ENCODE measurements at places on chromosomes 1 and 21.

GRCh38 chr1:9356829-9357466, 64.3 kb downstream of the SPSB1 start:
- no peak overlapping the region for H3K4me3 ChIP-seq
- H3K4me1 ChIP-seq, result no peaks in the 10 kb centered on the region
- DNase-seq, result no peak

GRCh38 chr1:88961647-88962275, 30.7 kb downstream of the KYAT3 start:
- peaks cover 39% of the 10 kb centered on the region for H3K36me3 ChIP-seq
- H3K27me3 ChIP-seq, result no peaks in the 10 kb centered on the region
- DNase-seq, result no peak
- no peak overlapping the region for H3K4me3 ChIP-seq
- H3K27ac ChIP-seq, result no peak overlapping the region

GRCh38 chr1:235019471-235019870, 109.2 kb downstream of the TOMM20 start:
- H3K4me1 ChIP-seq, result peaks cover 12% of the 10 kb centered on the region
- DNase-seq, result no peak
- H3K36me3 ChIP-seq, result no peaks in the 10 kb centered on the region
- no peak overlapping the region for H3K27ac ChIP-seq
- H3K27me3 ChIP-seq, result no peaks in the 10 kb centered on the region

DNA sequence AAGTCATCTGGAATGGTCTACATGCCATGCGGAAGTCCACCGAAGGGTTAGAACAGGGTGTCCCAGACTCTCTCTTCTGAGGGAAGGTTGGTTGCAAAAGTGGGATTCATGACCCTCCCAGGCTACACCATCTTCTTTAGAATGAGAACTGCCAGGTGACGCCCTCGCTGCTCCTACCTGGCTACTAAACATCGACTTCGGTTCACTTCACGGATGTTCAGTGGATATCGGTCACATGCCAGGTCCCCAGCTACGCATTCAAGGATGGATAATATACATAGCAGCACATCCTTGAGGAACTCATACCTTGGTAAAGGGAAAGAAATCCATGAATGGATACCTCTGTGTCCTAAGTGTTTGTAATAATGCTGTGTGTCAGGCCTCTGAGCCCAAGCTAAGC, 3.3 kb upstream of the OPTC start:
- no peaks in the 10 kb centered on the region for H3K4me1 ChIP-seq
- H3K4me3 ChIP-seq, result no peak overlapping the region
- peaks cover 3% of the 10 kb centered on the region for H3K36me3 ChIP-seq
- H3K27ac ChIP-seq, result no peak overlapping the region
- DNase-seq, result no peak

DNA sequence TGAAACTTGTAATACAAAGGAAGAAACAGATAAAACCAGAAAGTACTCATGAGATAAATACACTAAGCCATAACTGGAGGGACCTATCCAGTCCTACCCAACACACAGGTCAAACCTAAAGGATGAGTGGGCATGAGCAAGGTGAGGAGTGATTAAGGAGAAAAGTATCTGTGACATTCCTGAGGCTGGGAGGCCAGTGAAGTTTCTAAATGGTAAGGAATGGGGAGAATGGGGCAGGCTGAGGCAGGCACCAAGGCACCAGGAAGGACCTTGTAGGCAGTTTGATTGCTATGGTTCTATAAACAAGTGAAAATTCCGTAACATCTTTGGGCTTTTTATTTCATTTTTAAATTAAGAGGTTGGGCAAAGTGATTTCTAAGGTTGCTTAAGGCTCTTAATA, 10.4 kb downstream of the DDX59 start:
- H3K4me1 ChIP-seq, result peaks cover 40% of the 10 kb centered on the region
- H3K4me3 ChIP-seq, result no peak overlapping the region
- peaks cover 70% of the 10 kb centered on the region for H3K36me3 ChIP-seq
- no peaks in the 10 kb centered on the region for H3K27me3 ChIP-seq
- DNase-seq, result no peak

- H3K36me3 ChIP-seq, result peaks cover 2% of the 10 kb centered on the region
- no peaks in the 10 kb centered on the region for H3K27me3 ChIP-seq
- no peak overlapping the region for H3K4me3 ChIP-seq
Measured at GRCh38 chr1:27563341-27563590, 40.7 kb downstream of the AHDC1 start.

- H3K36me3 ChIP-seq, result peaks cover 39% of the 10 kb centered on the region
- peaks cover 94% of the 10 kb centered on the region for H3K4me1 ChIP-seq
- no peaks in the 10 kb centered on the region for H3K27me3 ChIP-seq
- H3K27ac ChIP-seq, result peak overlapping the region; percentile 97
- H3K4me3 ChIP-seq, result peak overlapping the region; percentile 77
- DNase-seq, result no peak
Measured at GRCh38 chr1:226677027-226678020, 61.8 kb downstream of the ITPKB start.

DNA sequence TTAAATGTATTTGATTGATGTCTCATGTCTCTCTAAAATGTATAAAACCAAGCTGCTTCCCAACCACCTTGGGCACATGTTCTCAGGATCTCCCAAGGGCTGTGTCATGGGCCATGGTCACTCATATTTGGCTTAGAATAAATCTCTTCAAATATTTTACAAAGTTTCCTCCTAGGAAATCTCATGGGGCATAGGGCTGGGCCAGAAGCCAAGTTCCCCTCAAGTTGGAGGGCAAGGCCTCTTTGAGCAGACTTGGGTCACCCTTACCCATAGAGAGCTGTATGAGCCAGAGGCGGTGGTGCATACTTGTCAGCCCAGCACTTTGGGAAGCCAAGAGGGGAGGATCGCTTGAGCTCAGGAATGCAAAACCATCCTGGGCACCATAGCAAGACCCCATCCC, 2.3 kb upstream of the FBXO42 start:
- H3K36me3 ChIP-seq, result peaks cover 10% of the 10 kb centered on the region
- DNase-seq, result no peak
- H3K4me3 ChIP-seq, result no peak overlapping the region
- H3K27me3 ChIP-seq, result no peaks in the 10 kb centered on the region

DNA sequence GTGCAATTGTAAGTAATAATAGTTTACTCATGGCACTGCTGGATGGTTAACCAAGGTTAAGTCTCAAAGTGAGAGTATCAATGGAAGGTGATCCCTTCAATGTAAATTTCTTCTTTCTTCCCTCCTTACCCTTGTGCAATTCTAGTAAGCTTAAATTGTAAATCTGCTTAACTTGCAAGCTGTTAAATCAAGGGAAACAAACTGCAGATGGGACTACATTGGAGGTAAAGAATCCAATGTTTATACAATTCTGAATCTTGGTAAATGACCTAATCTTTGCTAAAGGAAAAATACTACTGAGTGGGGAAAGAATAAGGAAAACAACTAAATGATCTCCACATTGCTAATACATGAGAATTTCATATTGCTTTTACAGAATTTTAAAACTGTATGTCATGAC, 6.7 kb upstream of the CD55 start:
- H3K27me3 ChIP-seq, result no peaks in the 10 kb centered on the region
- no peak overlapping the region for H3K4me3 ChIP-seq
- H3K27ac ChIP-seq, result no peak overlapping the region
- H3K4me1 ChIP-seq, result no peaks in the 10 kb centered on the region
- no peaks in the 10 kb centered on the region for H3K36me3 ChIP-seq
- no peak for DNase-seq

DNA sequence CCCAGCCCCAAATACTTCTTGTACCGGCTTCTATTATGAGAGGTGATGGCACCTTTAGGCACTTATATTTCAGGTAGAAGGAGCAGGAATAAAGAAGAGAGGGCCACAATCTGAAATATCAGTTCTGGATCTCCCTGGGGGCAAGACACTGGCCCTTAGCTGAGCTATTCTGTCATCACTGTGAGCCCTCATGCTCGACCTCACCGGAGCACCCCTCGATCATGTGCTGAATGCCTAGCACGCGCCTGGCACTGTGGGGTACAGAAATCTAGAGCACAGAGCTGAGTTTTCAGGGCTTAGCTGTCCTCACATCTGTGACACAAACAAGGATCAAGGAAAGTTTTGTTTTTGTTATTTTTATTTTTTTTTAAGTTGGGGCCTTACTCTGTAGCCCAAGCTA, 7.6 kb upstream of the MX1 start:
- no peak overlapping the region for H3K4me3 ChIP-seq
- H3K27ac ChIP-seq, result peak overlapping the region; percentile 83
- H3K27me3 ChIP-seq, result no peaks in the 10 kb centered on the region
- no peaks in the 10 kb centered on the region for H3K36me3 ChIP-seq
- no peak for DNase-seq

GRCh38 chr1:29162025-29162424, 19.7 kb downstream of the SRSF4 start:
- H3K4me3 ChIP-seq, result no peak overlapping the region
- peaks cover 51% of the 10 kb centered on the region for H3K36me3 ChIP-seq
- peaks cover 33% of the 10 kb centered on the region for H3K4me1 ChIP-seq
- H3K27me3 ChIP-seq, result no peaks in the 10 kb centered on the region
- H3K27ac ChIP-seq, result peak overlapping the region; percentile 38

DNA sequence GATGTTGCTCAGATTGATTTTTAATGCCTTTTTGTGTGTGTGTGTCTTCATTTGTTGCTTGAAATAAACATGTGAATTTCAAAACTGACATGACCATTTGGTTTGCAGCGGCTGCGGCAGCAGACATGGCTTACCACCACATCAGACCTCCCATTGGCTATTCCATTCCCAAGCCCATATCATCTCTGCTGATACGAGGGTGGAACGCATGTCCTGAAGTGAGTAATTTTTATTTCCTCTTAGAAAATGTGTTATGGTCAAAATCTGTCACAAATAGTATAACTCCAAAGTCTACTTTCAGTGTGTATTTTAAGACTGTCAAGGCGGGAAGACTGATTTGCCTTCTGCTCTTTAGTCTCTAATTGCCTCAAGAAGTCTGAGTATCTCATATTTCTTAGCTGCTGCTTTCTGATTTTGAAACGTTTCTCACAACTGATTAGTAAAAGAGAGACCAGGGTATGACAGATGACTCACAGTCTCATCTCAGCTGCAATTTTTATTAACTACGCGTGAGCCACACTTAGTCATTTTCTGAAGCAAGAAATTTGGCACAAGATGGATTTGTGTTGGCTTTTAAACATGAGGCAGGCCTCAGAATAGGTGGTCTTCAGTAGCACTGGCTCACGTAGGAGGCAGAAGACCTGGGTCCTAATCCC, 49.0 kb downstream of the LRRC53 start:
- H3K27me3 ChIP-seq, result no peaks in the 10 kb centered on the region
- no peak overlapping the region for H3K4me3 ChIP-seq
- H3K4me1 ChIP-seq, result no peaks in the 10 kb centered on the region
- no peak for DNase-seq
- H3K27ac ChIP-seq, result no peak overlapping the region
- H3K36me3 ChIP-seq, result no peaks in the 10 kb centered on the region

GRCh38 chr1:64929221-64929620, 37.1 kb downstream of the JAK1 start:
- peaks cover 91% of the 10 kb centered on the region for H3K4me1 ChIP-seq
- peaks cover 24% of the 10 kb centered on the region for H3K36me3 ChIP-seq
- no peak for DNase-seq
- H3K27ac ChIP-seq, result no peak overlapping the region
- peak overlapping the region; percentile 20 for H3K4me3 ChIP-seq
- H3K27me3 ChIP-seq, result no peaks in the 10 kb centered on the region

DNA sequence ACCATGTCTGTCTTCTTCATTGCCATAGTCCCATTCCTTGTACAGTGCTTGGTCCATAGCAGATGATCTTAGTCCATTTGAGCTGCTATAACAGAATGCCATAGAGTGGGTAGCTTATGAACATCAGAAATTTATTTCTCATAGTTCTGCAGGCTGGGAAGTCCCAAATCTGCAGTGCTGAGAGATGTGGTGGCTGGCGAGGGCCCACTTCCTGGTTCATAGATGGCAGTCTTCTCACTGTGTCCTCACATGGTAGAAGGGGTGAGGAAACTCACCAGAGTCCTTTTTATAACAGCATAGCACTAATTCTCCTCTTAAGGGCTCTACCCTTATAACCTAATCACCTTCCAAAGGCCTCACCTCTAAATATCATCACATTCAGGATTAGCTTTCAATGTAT, 23.1 kb upstream of the RAP1A start:
- peak overlapping the region; percentile 56 for H3K4me3 ChIP-seq
- H3K4me1 ChIP-seq, result peaks cover 78% of the 10 kb centered on the region
- peak overlapping the region; percentile 79 for H3K27ac ChIP-seq
- H3K27me3 ChIP-seq, result no peaks in the 10 kb centered on the region
- no peak for DNase-seq
- peaks cover 4% of the 10 kb centered on the region for H3K36me3 ChIP-seq

- DNase-seq, result no peak
- no peaks in the 10 kb centered on the region for H3K27me3 ChIP-seq
- peaks cover 3% of the 10 kb centered on the region for H3K36me3 ChIP-seq
- H3K4me1 ChIP-seq, result peaks cover 51% of the 10 kb centered on the region
- peak overlapping the region; percentile 82 for H3K27ac ChIP-seq
Measured at GRCh38 chr1:160453443-160453842, 53.1 kb downstream of the VANGL2 start.

- H3K4me1 ChIP-seq, result no peaks in the 10 kb centered on the region
- no peak for DNase-seq
- H3K27ac ChIP-seq, result no peak overlapping the region
- no peak overlapping the region for H3K4me3 ChIP-seq
Measured at GRCh38 chr1:240295811-240296210, 204.1 kb downstream of the FMN2 start.

- no peaks in the 10 kb centered on the region for H3K36me3 ChIP-seq
- H3K27me3 ChIP-seq, result no peaks in the 10 kb centered on the region
- H3K4me3 ChIP-seq, result no peak overlapping the region
- no peak for DNase-seq
- H3K4me1 ChIP-seq, result peaks cover 9% of the 10 kb centered on the region
Measured at GRCh38 chr21:39124681-39125251, 58.5 kb downstream of the PSMG1 start.

GRCh38 chr1:39177706-39178105, 26.8 kb upstream of the MACF1 start:
- no peaks in the 10 kb centered on the region for H3K27me3 ChIP-seq
- H3K4me3 ChIP-seq, result no peak overlapping the region

GRCh38 chr1:152757747-152758146, at the start of gene KPRP:
TSS of gene KPRP (plus strand) at chr1:152758025. CDS start at chr1:152759589, 1,564 bp downstream.
- no peak within 1 kb of the TSS for H3K4me3 ChIP-seq
- H3K4me1 ChIP-seq, result no peaks in the 10 kb centered on the region
- H3K36me3 ChIP-seq, result no peaks in the 10 kb centered on the region
- no peak within 1 kb of the TSS for H3K27ac ChIP-seq
- H3K27me3 ChIP-seq, result peaks cover 80% of the 10 kb centered on the region

GRCh38 chr1:18955441-18956192, 859 bp downstream of the IFFO2 start:
- H3K27ac ChIP-seq, result peak overlapping the region; percentile 100
- peak overlapping the region; percentile 87 for H3K4me3 ChIP-seq
- DNase-seq, result peak; percentile 37
- H3K4me1 ChIP-seq, result peaks cover 53% of the 10 kb centered on the region

- peaks cover 8% of the 10 kb centered on the region for H3K27me3 ChIP-seq
- peak overlapping the region; percentile 89 for H3K4me3 ChIP-seq
- peak; percentile 47 for DNase-seq
- peaks cover 59% of the 10 kb centered on the region for H3K36me3 ChIP-seq
Measured at GRCh38 chr1:58781541-58782177, 2.2 kb downstream of the JUN start.

Measured in central memory CD8-positive, alpha-beta T cell (primary cell).